Stimulated activated naive CD8-positive, alpha-beta T cell treated with anti-CD3 and anti-CD28 coated beads, Interleukin-15, amount 100 ng/mL, for 72 hours (primary cell): ENCODE measurements at places on chromosomes 6 and 20.

GRCh38 chr6:23659125-23659524 is 466.9 kb upstream of the NRSN1 start:
- no peak for DNase-seq

GRCh38 chr6:133892813-133893691 is 4.1 kb downstream of the TCF21 start:
- DNase-seq: no peak

- DNase-seq: no peak
Observed at GRCh38 chr6:89662659-89663223, 24.2 kb upstream of the LYRM2 start.

DNA sequence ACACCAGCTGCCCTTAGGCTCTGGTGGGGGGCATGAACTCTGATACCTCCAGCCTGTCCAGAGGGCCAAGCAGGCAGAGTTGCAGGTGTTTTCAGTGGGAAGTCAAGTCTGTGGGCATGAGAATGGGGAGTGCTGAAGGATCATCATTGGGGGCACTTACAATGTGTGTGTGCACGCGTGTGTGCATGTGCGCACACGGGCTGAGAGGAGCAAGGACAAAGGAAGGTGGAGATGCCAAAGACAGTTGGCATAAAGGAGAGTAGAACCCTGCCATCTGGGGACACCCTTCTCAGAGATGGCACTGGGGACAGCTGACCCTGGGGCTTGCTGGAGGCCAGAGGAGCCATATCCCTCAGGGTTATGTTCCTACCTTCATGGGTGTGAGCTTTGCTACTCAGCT is 408.4 kb upstream of the CHD6 start:
- no peak for DNase-seq

GRCh38 chr6:118017301-118017848 is 110.3 kb downstream of the SLC35F1 start:
- DNase-seq: no peak

GRCh38 chr6:111845441-111845871 is 27.8 kb downstream of the FYN start:
- no peak for DNase-seq

DNA sequence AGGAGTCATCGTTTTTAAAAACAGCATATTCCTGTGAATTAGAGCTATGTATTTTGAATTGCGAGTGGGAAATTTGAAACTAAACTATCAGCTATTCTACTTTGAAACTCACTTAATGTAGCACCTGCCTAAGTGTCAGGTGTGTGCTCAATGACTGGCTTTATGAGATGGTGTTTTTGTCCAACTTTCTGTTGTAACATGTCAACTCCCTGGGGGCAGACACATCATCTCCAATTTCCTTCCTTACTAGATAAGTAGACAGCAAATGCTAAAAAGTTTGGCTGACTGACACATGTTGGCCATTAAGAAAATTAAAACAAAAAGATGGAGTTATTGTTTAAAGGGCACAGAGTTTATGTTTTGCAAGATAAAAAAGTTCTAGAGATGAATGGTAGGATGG is 226.9 kb downstream of the TFAP2B start:
- DNase-seq: no peak

- DNase-seq: no peak
Observed at GRCh38 chr6:79431537-79431933, 105.7 kb downstream of the LCA5 start.

- DNase-seq: no peak
Observed at GRCh38 chr6:72944660-72945059, 280.6 kb downstream of the KHDC1L start.

DNA sequence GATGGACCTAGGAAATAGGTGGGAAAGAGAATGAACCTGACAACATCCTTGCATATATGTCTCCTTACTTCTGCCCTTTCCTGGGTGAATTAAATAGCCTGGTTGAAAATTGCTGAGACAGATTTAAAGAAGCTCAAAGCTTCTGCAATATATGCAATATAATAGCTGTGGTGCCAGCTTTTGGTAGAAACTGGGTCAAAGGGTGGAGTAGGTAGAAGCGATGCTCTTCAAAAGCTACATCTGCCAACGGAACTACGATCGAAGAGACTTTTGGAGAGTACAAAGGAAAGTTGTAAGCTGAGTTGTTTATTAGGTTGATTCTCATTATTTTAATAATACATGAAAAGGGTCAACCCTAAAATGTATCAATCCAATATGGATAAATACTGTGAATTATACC is 22.8 kb upstream of the TTK start:
- no peak for DNase-seq

- no peak for DNase-seq
Observed at GRCh38 chr20:38190936-38191371, 25.9 kb upstream of the TGM2 start.

GRCh38 chr6:137486416-137486815 is 7.8 kb downstream of the OLIG3 start:
- no peak for DNase-seq
